ENCODE measurements at places on chromosomes 13 and 19.

DNA sequence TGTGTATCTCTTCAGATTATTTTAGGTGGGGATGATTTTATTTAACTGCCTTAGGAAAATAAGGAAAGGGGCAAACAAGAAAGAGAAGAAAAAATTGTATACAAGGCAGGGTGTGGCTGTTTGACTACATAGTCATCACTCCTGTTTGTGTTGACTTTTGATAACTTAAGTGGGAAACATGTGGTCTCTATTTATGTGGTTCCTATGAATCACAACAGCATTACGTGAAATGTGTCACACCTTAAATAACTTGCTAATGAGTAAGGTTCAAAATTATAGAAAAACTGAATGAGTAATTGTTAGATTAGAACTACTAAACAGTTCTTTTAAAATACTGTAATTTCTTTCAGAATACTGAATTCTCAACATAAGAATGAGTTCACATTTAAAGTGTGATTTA lies 69.3 kb downstream of the LMO7 start:
- DNase-seq, result no peak

GRCh38 chr13:45413826-45414307 lies 4.3 kb downstream of the SLC25A30 start:
- no peak for DNase-seq

DNA sequence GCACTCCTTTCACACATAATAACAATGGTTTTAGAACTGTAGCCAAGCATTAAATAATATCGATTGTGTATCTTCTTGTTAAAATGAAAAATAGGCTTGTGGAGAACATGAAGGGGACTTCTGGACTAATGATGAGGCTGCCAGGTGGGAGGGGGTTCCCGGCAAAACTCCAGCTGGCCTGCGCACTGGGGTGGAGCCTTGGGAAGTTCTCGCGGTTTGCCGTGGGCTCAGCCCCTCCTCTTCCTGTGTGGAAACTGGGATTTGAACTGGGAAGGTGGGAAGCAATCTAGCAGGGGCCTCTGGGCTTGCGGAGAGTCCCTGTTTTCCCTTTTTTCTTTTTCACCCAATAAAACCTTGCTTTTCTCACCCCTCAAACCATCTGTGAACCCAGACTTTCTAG lies 113.7 kb upstream of the SLITRK1 start:
- no peak for DNase-seq

- DNase-seq, result peak; percentile 16
These were observed 1.8 kb downstream of the CDX2 start for GRCh38 chr13:27967203-27967735.

- DNase-seq, result no peak
These were observed 32.4 kb downstream of the DHRS12 start for GRCh38 chr13:51771418-51772104.

- DNase-seq, result peak; percentile 56
These were observed 187.6 kb upstream of the ARGLU1 start for GRCh38 chr13:106755542-106755941.

- peak; percentile 5 for DNase-seq
These were observed 1786.8 kb downstream of the SLITRK5 start for GRCh38 chr13:89457977-89458376.

GRCh38 chr13:42735010-42735409 lies 46.4 kb upstream of the FAM216B start:
- no peak for DNase-seq

GRCh38 chr13:112241288-112241687 lies 134.9 kb upstream of the SPACA7 start:
- DNase-seq, result no peak

GRCh38 chr19:31284621-31285020 lies 64.6 kb downstream of the TSHZ3 start:
- DNase-seq, result no peak

GRCh38 chr19:40799558-40800338 lies 757 bp downstream of the EGLN2 start:
- no peak for DNase-seq

- no peak for DNase-seq
These were observed 8.1 kb upstream of the SIN3B start for GRCh38 chr19:16821081-16821480.

GRCh38 chr13:24662195-24663088 lies 17.8 kb upstream of the ATP12A start:
- DNase-seq, result no peak

DNA sequence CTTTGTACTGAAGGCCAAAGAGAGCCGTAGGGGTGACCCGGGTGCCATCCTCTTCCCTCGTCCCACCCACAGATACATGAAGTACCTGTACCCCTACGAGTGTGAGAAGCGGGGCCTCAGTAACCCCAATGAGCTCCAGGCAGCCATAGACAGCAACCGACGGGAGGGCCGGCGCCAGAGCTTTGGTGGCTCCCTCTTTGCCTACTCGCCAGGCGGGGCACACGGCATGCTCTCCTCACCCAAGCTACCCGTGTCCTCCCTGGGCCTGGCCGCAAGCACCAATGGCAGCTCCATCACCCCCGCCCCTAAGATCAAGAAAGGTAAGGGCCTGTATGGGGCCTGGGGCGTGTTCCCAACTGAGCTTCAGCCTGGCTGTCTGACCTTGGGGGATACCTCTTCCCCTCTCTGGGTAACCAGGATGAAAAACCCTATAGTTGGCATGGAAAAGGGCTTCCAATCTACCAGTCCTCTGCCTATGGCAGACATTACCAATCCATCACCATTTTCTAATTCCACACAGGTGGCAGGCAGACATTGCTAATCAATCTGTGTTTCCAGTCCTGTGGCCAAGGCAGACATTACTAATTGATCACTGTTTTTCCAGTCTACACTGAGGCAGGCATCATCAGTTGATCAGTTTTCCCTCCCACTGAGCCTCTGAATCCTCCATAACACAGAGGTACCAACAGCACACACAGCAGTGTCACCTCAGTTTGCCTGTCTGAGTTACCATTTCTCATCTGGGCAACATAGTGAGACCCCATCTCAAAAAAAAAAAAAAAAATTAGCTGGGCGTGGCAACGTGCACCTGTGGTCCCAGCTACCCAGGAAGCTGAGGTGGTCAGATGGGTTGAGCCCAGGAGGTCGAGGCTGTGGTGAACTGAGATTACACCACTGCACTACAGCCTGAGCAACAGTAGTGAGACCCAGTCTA lies 19.1 kb upstream of the WDR18 start:
- DNase-seq, result no peak

DNA sequence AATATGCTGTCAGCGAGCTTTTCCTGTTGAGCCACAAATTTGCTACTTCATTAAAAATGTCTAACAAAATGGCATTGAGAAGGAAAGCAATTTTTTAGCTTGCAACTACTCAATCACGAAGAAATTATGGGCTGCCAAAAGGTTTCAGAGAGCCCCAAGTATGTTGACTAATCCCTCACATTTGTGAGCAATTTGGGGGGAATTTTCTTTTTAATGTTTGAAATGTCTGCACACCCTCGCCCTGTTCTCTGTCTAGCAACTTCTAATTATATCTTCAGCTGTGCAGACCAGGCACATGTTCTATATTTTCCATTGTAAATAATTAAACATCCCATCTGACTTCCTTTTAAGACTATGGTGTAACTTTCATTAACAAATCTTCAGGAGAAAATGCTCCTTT lies 192.9 kb downstream of the DCT start:
- DNase-seq, result no peak

DNA sequence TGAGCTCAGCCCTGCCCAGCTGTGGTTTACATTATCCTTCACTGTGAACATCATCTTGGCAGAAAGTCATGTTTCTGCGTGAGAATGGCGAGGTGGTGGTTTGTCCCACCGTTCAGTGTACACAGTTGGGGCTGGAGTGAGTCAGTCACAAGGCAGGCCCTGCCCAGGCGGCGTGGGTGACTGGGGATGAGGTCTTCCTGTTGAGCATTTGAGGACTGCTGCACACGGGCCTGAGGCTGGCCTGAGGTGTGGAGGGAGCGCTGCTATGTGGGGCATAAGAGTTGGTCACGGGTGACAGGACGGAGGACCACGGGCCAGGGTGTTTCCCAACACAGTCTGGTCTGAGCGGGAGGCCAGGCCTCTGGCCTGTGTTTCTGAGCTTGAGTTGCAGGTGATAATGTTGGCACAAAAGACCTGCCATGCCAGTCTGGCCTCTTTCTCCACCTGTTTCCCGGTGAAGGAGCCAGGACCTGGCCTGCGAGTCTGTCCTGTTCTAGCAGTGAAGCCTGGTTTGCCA lies 13.4 kb upstream of the C19orf33 start:
- DNase-seq, result no peak

DNA sequence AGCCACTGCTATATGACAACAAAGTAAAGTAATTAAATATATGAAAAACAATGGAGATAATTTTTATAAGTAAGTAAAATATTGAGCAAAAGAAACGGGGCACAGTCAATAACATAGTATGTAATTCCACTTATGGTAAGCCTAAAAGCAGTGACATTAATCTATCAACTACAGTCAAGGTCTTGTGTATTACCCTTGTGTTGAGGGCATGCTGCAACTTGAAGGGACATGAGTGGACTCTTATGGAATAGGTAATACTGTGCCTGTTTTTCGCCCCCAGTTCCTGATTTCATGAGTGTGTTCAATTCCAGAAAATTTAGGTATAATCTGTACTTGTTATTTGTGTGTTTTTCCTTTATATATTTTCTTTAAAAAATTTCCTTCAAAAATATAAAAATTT lies 201.3 kb upstream of the SLITRK6 start:
- no peak for DNase-seq

DNA sequence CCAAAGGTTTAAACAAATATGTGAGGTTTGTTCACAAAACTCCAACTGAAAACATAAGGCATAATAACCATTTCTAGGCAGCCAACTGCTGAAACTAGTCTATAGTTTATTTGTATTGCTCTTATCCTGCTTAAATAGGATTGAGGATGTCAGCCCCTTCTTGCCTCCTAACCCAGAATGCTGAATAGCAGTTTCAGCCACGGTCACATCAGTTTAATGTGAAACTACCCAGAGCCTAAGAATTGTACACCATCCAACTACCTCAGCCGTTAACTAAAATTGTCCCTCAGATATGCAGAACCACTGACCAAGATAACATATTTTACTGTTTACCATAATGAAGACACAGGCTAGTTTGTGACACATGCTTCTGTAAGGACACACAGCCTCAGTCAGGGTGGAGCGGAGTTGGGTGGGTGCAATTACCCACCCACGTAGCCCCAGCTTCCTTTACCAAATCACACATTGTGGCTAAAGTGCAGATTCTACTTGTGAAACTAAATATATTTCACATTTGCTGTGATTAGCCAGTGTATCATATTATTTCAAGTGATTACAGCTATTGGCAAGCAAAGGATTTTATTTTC lies 259.9 kb downstream of the EFNB2 start:
- no peak for DNase-seq

DNA sequence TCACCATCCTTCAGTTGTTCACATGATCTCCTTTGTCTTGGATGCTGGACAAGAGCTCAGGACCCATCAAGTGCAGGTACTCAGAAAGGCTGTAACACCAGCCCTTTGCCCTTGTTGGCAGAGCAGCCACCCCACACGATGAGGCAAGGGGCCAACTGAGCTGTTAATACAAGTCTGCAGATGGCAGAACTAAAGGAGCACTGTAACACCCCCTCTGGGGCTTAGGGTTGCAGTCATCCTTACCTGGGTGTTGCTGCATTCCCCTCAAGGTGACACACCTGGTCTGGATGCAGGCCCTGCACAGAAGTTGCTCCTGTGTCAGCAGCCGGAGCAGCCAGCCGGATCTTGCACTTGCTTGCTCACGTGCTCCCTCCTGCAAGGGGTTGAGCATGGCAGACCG lies 52.0 kb downstream of the STARD13 start:
- DNase-seq, result no peak

DNA sequence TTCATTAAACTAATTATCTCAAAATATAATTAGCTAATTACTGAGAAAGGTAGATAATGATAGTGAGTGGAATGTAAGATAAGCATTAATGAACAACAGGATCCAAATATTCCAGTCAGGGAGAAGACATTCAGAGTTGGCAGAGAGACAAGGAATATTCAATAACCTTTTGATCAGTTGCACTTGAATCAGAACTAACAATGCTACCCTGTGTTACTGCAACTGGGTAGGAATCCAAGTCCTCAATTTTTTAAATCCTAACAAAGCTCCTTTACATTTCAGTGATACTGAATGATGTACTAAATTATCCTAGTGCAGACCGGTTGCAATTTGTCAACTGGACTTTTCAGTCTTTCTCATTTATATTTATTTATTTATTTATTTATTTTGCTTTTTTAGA lies 107.1 kb upstream of the MIR17HG start:
- no peak for DNase-seq

DNA sequence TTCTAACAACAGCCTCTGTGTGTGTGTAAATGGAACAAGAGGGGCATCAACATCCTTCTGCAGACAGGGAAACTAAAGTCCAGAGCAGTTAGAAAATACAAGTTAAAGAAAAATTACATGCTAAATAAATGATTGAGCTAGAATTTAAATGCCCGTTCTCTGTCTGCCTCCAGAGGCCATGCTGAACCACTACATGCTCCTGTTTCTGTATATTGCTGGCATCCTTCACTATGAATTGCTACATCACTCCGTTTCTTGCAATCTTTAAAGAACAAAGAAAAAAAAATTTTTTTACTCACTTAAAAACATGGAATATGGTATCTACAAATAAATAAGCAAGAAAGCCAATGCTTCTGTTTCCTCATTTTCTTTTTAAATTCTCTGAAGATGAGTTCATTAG lies 47.9 kb downstream of the DCT start:
- no peak for DNase-seq

- DNase-seq, result no peak
These were observed 16.3 kb upstream of the RAP2A start for GRCh38 chr13:97417698-97418097.

GRCh38 chr13:24668511-24668910 lies 11.7 kb upstream of the ATP12A start:
- DNase-seq, result no peak

DNA sequence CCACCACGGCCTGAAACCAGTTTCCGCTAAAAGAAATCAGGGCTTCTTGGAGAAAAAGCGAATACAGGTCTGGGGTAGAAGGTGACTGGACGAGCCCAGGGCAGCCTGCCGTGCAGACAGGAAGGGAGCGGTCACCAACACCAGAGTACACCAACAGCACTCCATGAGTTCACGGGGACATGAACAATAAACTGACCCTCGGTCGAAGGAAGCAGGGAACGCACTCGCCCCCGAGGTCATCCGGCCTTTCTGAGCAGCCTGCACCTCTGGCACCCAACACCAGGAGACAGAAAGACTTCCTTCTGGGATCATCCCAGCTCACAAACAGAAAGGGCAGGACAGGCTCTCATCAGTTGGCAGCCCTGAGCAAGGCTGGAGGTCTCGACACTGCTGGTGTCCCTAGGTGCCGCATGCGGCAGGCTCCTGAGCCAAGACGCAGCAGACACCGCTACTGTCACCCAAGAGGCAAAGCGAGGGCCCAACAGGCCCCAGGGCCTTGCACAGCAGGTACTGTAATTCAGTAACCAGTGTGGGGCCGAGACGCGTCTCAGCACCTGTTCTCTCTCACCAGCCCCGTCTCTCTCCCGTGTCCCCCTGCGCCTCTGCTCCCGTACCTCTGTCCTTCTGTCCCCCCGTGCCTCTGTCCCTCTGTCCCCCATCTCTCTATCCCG lies 18.0 kb downstream of the DCUN1D2 start:
- DNase-seq, result no peak
